ENCODE measurements at places on chromosomes 16 and 17. TPM values are rescaled to one million over a fixed set of nuclear protein-coding genes. Genes with fewer than 3 reads are reported as not detected.

- DNase-seq, result no peak
These were observed 69.4 kb downstream of the NTN1 start for GRCh38 chr17:9090641-9091096.

DNA sequence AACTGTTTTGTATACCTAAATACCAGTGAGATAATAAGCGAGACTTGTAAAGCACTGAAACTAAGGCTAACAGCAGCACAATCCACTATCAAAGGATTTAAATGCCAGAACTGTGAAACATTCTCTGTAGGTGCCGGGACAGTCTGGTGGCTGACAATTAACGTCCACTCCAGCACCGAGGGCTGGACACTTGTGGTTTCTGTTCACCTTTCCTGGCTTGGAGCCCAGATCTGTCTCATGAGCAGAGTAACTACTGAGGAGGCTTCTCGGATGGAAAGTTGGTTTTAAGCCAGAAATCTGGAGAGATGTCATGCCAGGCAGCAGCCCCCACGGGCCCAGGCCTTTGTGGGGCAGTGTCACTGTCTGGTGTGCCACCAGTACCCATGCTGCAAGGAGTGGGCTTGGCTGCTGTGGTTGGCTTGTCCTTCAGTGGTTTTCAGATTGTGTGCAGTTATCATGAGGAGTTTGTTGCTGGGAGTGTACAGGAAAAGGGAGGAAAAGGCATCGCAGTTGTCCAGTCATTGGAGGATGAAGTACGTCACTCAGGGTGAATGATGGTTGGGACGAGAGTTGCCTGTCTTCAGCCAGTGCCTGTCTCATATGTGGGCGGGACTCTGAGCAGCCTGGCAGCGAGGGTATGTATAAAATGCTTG, 35.5 kb downstream of the UBN1 start:
- no peak for DNase-seq

Gene CD300H
- not detected for total RNA-seq

GRCh38 chr16:48295488-48296281, 48.3 kb upstream of the ABCC11 start:
- DNase-seq, result no peak

- peak; percentile 50 for DNase-seq
These were observed 347.2 kb downstream of the SOX9 start for GRCh38 chr17:72467841-72468653.

- no peak for DNase-seq
These were observed 245.1 kb upstream of the CIBAR2 start for GRCh38 chr16:85357323-85357722.

Gene PYY
- total RNA-seq, result 0.56 TPM
